ENCODE measurements at places on chromosomes 6 and 20.

DNA sequence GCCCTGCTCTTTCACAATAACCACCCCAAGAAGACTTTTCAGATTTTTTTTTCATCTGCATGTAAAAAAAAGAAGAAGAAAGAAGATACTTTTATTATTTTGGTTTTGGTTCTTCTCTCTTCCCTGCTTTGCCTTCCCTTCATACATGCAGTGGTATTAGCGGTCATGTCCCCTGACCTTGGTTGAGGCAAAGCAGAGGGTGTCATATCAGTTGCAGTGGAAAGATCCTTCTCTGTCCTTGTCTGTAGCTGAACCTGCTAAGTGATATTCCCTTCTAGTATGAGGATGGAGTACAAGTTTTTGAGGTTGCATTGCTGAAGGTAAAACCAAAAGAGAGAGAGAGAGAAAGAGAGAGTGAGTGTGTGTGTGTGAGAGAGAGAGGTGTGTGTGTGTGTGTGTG, 345.7 kb downstream of the UTRN start:
- no peak for DNase-seq

- DNase-seq = no peak
These were observed 79.0 kb downstream of the DNAAF9 start for GRCh38 chr20:3328501-3328900.

DNA sequence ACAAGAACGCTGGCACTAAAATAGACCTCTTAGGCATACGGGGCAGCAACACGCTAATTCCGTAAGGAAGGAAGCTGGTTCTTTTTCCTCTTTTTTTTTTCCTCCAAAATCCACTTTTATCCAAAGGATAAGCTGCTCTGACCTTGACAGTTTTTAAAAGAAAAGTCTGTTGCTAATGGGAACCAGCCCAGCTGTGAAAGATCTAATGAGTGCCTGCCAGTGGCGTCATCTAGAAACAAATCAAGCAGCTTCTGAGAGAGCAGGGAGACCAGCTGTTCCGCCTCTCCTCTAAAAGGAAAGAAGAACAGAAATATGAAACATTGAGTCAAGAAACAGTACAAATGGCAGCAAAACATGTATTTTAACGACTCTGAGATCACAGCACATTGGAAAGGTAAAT, 78.6 kb downstream of the FAXC start:
- DNase-seq = no peak

DNA sequence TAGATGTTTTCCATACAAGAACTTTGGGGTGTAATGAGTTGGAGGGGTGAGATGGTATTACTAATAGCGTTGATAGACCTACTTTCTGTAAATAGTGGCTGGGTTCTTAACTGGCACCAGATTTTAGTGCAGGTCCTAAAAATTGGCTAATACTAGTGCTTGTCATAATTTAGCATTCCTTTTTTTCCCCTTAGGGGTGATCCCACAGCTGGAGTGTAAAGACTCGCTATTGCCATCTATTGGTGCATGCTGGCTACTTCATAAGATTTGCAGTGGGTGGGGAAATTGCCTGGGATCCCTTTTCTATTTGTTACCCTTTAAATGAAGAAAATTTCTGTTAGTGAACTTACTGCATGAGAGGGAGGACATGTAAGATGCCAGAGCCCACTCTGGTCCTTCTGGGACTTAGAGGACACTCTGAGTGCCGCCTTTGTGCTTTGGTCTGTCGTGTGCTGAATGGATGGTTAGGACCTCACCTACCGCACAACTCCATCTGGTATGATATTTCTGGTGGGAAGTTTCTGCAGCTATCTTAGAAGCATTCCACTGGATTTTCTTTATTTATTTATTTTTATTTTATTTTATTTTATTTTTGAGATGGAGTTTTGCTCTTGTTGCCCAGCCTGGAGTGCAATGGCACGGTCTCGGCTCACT, 195.5 kb downstream of the JARID2 start:
- peak; percentile 63 for DNase-seq

- no peak for DNase-seq
These were observed 58.8 kb upstream of the BTN3A2 start for GRCh38 chr6:26306232-26306631.

DNA sequence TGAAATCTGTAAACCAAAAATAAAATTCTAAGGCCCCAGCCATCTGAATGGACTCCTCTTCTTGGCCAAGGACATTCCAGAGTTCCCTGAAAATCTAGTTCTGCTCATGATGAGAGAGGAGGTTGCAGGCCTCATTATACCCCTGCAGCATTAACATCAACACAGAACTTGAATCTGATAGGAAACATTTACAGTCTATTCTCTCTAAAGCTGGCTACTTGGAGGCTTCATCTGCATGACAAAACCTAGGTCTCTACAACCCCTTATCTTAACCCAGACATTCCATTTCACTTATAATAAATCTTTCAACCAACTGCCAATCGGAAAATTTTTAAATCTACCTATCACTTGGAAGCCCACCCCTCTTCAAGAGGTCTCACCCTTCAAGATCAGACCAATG, 15.7 kb downstream of the RTN4IP1 start:
- DNase-seq = no peak

GRCh38 chr20:1857466-1857865, 37.7 kb upstream of the SIRPA start:
- DNase-seq = no peak

- no peak for DNase-seq
These were observed 40.1 kb downstream of the ITPR3 start for GRCh38 chr6:33661106-33661838.

Data from RPMI8226 (cell line).